ENCODE measurements at places on chromosomes 2 and 18.

- H3K27me3 ChIP-seq = peaks cover 7% of the 10 kb centered on the region
- H3K4me3 ChIP-seq = no peak overlapping the region
- peaks cover 26% of the 10 kb centered on the region for H3K4me1 ChIP-seq
- H3K27ac ChIP-seq = no peak overlapping the region
- DNase-seq = no peak
These were observed 499.0 kb downstream of the TGIF1 start for GRCh38 chr18:3948958-3949357.

DNA sequence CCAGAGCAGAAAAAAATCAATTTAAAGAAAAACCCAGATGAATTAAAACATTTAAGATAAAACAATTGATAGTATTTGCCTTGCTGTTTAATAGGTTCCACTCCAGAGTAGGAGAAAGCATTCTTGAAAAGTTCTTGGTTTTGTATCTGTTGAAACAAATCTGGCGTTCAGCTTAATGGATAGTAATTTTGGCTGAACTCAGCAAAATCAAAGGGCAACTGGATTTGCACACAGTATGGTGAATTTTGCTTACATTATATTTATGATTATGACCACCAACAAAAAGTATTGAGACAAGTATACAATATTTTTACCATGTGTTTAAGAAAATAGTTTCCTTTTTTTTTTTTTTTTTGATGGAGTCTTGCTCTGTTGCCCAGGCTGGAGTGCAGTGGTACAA, 34.0 kb downstream of the SLC4A10 start:
- H3K4me3 ChIP-seq = no peak overlapping the region
- H3K27me3 ChIP-seq = peaks cover 3% of the 10 kb centered on the region
- DNase-seq = no peak
- H3K4me1 ChIP-seq = no peaks in the 10 kb centered on the region

DNA sequence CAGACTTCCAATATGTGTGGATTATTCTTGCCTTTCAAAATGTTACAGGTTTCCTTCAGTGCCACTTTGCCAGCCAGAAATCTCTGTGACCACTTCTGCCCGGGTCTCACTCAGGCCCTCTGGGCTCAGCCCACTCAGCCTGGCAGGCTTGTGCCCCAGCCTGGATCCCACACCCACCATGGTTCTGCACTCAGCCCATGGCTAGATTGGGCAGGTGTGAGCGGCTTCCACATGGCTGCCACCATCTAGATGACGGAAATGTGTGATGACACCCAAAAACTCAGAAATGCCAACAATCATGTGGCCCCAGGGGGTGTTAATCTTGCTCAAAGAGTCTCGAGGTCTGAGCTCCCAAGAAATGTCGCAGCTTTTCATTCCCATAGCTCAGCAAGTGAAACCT, 1097.5 kb upstream of the SLC39A10 start:
- no peak overlapping the region for H3K4me3 ChIP-seq
- H3K27ac ChIP-seq = no peak overlapping the region
- no peaks in the 10 kb centered on the region for H3K4me1 ChIP-seq

DNA sequence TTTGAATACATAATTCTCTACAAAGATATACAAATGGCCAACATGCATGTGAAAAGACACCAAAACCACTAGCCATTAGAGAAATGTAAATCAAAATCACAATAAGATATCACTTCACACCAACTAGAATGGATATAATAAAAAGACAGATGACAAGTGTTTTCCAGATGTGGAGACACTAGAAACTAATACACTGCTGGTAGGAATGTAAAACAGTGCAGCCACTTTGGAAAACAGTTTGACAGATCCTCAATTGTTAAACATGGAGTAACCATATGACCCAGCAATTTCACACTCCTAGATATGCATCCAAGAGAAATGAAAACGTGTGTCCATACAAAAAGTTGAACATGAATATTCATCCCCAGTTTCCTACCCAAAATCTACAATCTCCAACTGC, 9.8 kb upstream of the RAB11FIP5 start:
- H3K27me3 ChIP-seq = peaks cover 4% of the 10 kb centered on the region
- DNase-seq = no peak
- no peaks in the 10 kb centered on the region for H3K36me3 ChIP-seq

DNA sequence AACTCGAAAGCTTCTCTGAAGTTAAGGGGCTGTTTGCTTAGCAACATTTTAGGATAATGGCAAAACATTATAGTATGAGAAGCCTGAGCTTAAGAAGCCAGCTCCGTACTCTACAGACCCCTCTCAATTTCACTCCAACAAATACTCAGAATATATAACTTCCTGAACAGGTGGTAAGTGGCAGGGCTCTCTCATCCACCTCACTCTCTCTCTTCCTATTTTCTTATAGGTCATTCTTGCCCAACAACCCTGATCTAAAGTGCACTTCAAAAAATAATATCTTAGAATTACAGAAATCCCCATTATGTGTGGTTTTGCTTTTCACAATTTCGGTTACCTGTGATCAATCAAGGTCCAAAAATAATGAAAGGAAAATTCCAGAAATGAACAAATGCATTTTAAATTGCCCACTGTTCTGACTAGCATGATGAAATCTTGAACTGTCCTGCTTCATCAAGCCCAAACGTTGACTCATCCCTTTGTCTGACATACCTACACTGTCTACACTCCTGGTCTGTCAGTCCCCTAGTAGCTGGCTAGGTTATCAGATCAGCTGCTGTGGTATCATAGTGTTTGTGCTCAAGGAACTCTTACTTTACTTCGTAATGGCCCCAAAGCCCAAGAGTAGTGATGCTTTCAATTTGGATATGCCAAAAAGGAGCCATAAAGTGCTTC, 122.8 kb upstream of the COL5A2 start:
- no peaks in the 10 kb centered on the region for H3K27me3 ChIP-seq
- peaks cover 55% of the 10 kb centered on the region for H3K4me1 ChIP-seq
- no peaks in the 10 kb centered on the region for H3K36me3 ChIP-seq
- no peak for DNase-seq

DNA sequence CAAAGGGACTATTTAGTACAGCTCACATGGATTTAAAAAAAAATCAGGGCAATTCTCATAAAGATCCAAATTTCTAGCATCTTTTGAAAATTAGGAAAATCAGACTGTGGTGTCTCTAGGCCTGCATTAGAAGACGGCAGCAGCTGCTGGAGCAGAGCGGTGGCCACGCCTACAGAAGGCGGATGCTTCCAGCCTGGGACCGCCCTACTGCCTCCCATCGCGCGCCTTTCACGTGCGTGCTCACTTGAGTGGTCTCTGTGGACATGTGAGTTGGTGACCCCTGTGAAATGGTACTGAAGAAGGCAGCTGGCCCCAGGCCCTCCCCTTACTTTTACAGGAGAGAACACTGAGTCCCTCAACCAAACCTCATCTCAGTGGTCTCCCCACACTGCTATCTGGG, 15.2 kb upstream of the ZFP36L2 start:
- no peaks in the 10 kb centered on the region for H3K36me3 ChIP-seq
- no peak overlapping the region for H3K27ac ChIP-seq

- H3K27me3 ChIP-seq = peaks cover 1% of the 10 kb centered on the region
- peak; percentile 4 for DNase-seq
- H3K27ac ChIP-seq = peak within 1 kb of the TSS; percentile 98
- H3K36me3 ChIP-seq = peaks cover 12% of the 10 kb centered on the region
- peak within 1 kb of the TSS; percentile 98 for H3K4me3 ChIP-seq
These were observed at the start of gene YES1 for GRCh38 chr18:811892-812375. YES1 (minus strand) TSS chr18:812242; CDS start chr18:756827, 55,415 bp downstream.

DNA sequence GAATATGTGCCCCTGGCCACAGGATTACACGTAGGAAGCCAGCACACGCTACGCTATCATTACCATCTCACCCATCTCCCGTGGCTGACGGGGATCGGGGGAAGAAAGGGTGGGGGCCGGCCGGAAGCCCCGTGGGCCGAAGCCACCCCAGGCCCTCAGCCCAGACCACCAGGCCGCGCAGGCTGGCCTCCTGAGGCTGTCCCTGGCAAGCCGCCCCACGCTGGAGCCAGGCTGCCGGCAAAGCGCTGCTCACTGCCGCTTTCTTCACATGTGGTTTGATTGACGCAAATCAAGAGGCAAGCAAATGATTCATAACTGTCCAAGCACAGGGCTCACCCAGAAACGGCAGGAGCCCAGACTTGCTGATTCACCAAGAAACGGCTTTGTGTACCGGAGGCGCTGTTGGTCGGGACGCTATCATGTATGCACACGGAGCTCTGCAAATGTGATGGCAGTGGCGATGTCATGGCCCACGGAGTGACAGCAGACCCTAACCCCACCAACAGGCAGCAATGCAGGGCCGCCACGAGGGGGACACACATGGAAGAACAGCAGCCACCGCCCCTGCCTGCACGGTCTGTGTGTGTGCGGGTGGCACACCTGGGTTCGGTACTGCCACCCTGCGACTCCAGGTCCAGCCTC, 125.7 kb downstream of the HDAC4 start:
- no peaks in the 10 kb centered on the region for H3K36me3 ChIP-seq
- peak overlapping the region; percentile 84 for H3K4me3 ChIP-seq
- peaks cover 51% of the 10 kb centered on the region for H3K4me1 ChIP-seq
- H3K27me3 ChIP-seq = peaks cover 6% of the 10 kb centered on the region

GRCh38 chr18:54140641-54141040, 83.8 kb downstream of the MBD2 start:
- peaks cover 40% of the 10 kb centered on the region for H3K36me3 ChIP-seq
- DNase-seq = peak; percentile 76
- H3K4me3 ChIP-seq = peak overlapping the region; percentile 20
- H3K27me3 ChIP-seq = no peaks in the 10 kb centered on the region
- peaks cover 28% of the 10 kb centered on the region for H3K4me1 ChIP-seq
- peak overlapping the region; percentile 77 for H3K27ac ChIP-seq

- no peak for DNase-seq
- peaks cover 45% of the 10 kb centered on the region for H3K27me3 ChIP-seq
- no peak overlapping the region for H3K4me3 ChIP-seq
- H3K27ac ChIP-seq = no peak overlapping the region
- H3K36me3 ChIP-seq = no peaks in the 10 kb centered on the region
These were observed 44.1 kb downstream of the TNFRSF11A start for GRCh38 chr18:62369129-62369644.

- H3K36me3 ChIP-seq = no peaks in the 10 kb centered on the region
- no peak overlapping the region for H3K4me3 ChIP-seq
- no peak for DNase-seq
- peaks cover 2% of the 10 kb centered on the region for H3K27me3 ChIP-seq
- H3K27ac ChIP-seq = no peak overlapping the region
- peaks cover 52% of the 10 kb centered on the region for H3K4me1 ChIP-seq
These were observed 171.8 kb upstream of the KLF7 start for GRCh38 chr2:207337234-207338219.

DNA sequence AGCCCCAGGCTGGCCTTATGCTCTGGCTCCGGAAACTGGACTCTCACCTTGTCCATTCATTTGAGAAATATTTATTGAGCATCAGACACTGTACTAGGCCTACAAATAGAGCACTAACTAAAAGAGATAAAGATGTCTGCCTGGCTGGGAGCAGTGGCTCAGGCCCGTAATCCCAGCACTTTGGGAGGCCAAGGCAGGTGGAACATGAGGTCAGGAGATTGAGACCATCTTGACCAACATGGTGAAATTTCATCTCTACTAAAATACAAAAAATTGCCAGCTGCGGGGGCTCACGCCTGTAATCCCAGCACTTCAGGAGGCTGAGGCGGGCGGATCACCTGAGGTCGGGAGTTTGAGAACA, 7.6 kb upstream of the MRPL33 start:
- H3K36me3 ChIP-seq = no peaks in the 10 kb centered on the region
- H3K27me3 ChIP-seq = peaks cover 2% of the 10 kb centered on the region
- no peak overlapping the region for H3K4me3 ChIP-seq
- H3K4me1 ChIP-seq = peaks cover 39% of the 10 kb centered on the region

GRCh38 chr2:153558247-153558646, 79.7 kb upstream of the RPRM start:
- H3K27ac ChIP-seq = no peak overlapping the region
- no peaks in the 10 kb centered on the region for H3K4me1 ChIP-seq
- H3K27me3 ChIP-seq = no peaks in the 10 kb centered on the region
- no peaks in the 10 kb centered on the region for H3K36me3 ChIP-seq
- DNase-seq = no peak

- no peaks in the 10 kb centered on the region for H3K27me3 ChIP-seq
- H3K4me1 ChIP-seq = peaks cover 34% of the 10 kb centered on the region
- peaks cover 36% of the 10 kb centered on the region for H3K36me3 ChIP-seq
- H3K4me3 ChIP-seq = no peak overlapping the region
- DNase-seq = no peak
These were observed 53.0 kb downstream of the TRIP12 start for GRCh38 chr2:229868794-229869193.

DNA sequence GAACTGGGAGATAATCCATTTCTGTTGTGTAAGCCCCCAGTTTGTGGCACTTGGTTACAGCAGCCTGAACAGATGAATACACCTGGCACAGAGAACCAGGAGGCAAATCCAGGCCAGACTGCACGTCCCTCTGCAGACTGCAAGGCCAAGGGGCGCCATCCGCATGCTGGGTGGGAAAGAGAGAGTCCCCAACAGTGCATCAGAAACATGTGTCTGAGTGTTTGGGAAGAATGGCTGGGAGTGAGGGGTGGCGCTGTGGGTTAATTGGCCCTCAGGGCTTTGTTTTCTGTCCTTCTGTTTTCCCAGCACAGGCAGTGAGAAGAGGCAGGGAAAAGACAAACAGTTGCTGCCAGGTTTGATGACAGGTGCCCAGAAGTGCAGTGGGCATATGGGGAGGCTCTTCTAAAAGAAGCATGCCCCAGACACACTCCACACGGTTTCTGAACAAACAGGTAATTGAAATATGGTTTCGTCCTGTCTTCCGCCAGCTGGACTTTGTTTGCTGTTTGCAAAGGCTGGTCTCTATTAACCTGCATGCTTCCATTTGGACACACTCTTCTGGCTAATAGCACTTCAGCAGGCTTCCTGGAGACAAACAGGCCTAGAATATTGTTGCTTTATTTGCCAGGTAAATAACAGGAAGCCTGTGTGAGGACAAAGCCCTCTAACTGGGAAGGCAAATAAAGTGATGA, 43.4 kb upstream of the SEC11C start:
- H3K27me3 ChIP-seq = peaks cover 40% of the 10 kb centered on the region
- no peak for DNase-seq
- H3K36me3 ChIP-seq = no peaks in the 10 kb centered on the region
- no peak overlapping the region for H3K4me3 ChIP-seq

DNA sequence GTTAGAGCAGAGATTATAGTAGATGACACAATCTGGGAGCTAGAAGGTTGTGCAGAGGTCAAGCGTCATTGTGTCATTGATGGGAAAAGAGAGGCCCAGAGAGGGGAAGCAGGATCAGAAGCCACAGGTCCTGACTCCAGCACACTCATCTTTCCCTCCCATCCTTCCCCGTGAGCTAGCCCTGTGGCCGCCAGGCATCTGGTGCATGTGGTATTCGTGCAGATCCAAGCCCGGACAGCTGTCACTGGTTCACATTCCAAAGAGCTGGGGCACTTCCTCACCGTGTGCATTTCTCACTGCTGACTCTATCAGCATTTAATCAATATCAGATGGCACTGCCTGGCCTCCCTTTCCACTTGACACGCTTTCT, 94.1 kb upstream of the THOC1 start:
- peak overlapping the region; percentile 70 for H3K4me3 ChIP-seq
- peaks cover 5% of the 10 kb centered on the region for H3K27me3 ChIP-seq
- H3K4me1 ChIP-seq = peaks cover 59% of the 10 kb centered on the region
- peaks cover 8% of the 10 kb centered on the region for H3K36me3 ChIP-seq
- peak; percentile 94 for DNase-seq
- peak overlapping the region; percentile 90 for H3K27ac ChIP-seq
